NCI-H187 (cell line): ENCODE measurements at places on chromosomes 12 and 14.

GRCh38 chr12:45231515-45232145, 15.7 kb downstream of the ANO6 start:
- DNase-seq = no peak

DNA sequence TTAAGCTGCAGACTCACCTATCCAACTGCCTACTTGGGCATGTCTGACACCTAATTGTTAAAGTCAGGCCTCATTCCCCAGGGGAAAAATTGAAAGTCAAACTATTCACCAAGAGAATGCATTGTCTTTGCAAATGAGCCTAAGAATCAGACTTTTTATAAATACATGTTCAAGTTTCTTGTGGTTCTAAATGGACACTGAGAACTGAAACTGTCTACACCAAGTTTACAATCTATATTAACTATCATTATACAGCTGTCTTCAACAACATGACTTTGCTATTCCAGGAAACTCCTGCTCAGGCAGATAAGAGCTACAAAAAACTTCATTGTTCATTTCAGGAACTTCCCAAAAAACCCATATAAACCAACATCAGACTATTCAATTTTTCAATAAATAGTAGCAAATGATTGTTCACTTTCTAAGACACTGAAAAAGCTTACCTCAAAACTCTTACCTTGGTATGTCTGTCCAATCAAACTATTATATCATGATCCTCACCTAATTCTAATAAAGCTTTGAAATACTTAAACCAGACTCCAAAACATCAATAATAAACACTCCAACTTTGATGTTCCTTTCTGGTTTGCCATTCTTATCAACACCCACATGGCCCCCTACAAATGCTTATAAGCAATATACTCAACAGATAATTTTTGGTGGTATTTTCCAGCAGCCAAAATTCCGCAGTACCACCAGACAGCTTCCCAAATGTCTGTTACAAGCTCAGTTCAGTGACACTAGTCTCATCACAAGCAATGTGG, 24.2 kb downstream of the CDK17 start:
- no peak for DNase-seq

- no peak for DNase-seq
Observed at GRCh38 chr12:64706306-64706705, 52.9 kb downstream of the GNS start.

GRCh38 chr12:52349196-52349595, 18.1 kb downstream of the KRT85 start:
- no peak for DNase-seq

DNA sequence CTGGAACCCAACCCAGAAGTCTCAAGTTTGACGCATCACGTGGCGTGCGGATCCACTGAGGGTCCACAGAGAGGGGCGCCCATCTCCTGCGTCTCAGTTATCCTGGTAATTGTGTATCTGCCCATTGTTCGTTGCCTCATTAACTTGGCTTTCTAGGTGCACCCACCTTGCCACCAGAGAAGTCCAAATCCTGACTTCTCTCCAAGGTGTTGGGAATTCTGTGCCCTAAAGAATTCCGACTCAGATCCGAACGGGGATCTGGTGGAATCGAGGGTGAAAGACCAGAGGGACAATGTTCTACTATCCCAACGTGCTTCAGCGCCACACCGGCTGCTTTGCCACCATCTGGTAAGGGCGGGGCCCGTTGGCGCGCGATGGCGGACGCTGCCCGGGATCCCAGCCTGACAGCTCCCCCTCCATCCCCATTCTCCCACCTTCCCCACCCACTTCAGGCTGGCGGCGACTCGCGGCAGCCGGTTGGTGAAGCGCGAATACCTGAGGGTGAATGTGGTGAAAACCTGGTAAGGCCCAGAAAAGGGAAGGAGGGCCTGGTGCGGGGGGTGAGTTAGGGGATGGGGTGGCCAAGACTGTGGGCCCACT, 481 bp downstream of the REC8 start:
- DNase-seq = no peak

- no peak for DNase-seq
Observed at GRCh38 chr14:90924621-90925340, 108.6 kb upstream of the TTC7B start.
